Astrocyte (in vitro differentiated cells and primary cell): ENCODE measurements at places on chromosomes 4 and X. TPM values are rescaled to one million over a fixed set of nuclear protein-coding genes. Genes with fewer than 3 reads are reported as not detected.

GRCh38 chr4:147916351-147916750, 184.5 kb downstream of the ARHGAP10 start:
- DNase-seq = peak; percentile 49

DNA sequence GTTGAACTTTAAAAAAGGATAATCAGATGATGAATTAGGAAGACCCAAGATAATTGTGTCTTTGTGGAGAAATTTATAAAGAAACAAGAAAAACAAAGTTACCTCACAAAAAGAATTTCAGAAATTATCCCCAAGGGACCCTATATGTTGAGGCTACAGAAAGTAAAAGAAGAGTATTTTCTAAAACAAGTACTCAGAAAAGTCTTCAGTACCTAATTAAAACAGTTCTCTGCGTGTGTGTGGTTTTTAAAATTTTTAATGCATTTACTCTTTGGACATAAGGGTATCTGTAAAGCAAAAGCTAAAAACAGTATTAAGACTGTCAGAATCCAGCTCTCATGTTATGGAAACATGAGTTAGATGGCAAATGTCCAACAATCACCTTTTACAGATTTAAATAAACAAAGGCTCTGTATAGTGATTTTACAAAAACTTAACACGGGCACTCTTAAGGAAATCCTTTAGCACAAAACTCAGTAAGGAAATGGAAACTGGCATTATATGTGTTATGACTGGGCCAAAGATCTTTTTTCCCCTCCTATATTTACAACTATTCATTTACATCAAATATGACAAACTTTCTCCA, 187.5 kb downstream of the NSUN7 start:
- DNase-seq = no peak

- DNase-seq = no peak
These were observed 860 bp upstream of the RPS6KA3 start for GRCh38 chrX:20267607-20267930.

GRCh38 chr4:88097301-88097700, 61.1 kb downstream of the ABCG2 start:
- DNase-seq = no peak

GRCh38 chr4:128386761-128387599, 99.4 kb upstream of the PGRMC2 start:
- peak; percentile 98 for DNase-seq

- peak; percentile 14 for DNase-seq
These were observed 10.2 kb downstream of the HNRNPH2 start for GRCh38 chrX:101417981-101418841.

GRCh38 chr4:185335579-185335978, 60.1 kb downstream of the LRP2BP start:
- no peak for DNase-seq

The FGF13 gene
- total RNA-seq = 3.9 and 5.1 TPM in 2 replicates

The NAP1L3 gene
- 10.8 and 11.3 TPM in 2 replicates for total RNA-seq
